ENCODE measurements at places on chromosomes 6 and 20.

DNA sequence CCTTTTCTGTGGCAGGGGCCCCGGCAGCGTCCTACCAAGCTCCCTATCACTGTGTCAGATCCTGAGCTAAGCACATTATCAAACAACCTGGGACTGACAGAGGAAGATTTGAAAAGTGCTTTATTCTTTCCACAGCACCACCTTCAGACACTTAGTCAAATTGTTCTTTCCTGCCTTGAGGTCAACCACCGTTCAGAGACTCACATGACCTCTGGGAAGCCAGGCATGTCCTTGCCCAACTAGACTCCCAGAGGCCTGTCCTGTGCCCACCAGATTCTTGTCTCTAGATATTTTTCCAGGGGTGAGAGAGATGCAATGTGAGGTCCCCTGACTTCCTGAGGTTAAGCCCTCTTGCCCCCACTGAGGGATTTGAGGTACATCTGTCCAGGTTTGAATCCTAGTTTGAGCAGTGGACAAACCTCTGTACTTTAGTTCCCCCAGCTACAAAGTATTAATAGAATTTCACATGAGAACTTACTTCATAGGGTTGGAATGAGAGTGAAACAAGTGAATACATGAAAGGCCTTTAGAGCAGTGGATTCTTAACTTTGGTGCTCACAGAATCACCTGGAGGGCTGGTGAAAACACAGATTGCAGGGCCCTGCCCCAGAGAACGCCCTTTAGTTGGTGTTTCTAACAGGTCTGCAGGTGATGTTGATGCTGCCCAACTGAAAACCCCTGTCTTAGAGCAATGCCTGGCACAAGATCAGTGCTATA, 179.8 kb downstream of the CLIC5 start:
- DNase-seq, result no peak

- DNase-seq, result no peak
Observed at GRCh38 chr6:90895299-90896074, 308.6 kb upstream of the MAP3K7 start.

- no peak for DNase-seq
Observed at GRCh38 chr6:144266091-144266649, 19.0 kb upstream of the UTRN start.

DNA sequence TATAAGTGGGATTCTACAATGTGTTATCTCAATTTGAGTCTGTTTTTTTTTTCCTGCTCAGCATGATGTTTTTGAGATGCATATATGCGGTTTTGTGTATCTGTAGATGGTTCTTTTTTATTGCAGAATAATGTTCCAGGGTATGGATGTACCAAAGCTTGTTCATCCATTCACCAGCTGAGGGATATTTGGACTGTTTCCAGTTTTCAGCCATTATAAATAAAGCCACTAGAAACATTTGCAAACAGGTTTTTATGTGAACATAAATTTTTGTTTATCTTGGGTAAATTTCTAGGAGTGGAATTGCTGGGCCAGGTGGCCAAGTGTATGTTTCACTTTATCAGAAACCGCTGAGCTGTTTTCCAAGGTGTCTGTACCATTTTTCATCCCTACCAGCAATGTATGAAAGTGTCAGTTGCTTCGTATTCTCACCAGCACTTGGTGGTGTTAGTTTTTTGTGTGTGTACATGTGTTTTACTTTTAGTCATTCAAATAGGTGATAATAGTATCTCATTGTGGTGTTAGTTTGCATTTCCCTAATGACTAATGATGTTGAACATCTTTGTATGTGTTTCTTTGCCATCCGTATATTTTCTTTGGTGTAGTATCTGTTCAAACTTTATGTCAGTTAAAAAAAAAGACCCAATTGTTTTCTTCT, 124.2 kb downstream of the CEBPB start:
- DNase-seq, result no peak

- DNase-seq, result no peak
Observed at GRCh38 chr6:90758741-90759140, 171.9 kb upstream of the MAP3K7 start.

DNA sequence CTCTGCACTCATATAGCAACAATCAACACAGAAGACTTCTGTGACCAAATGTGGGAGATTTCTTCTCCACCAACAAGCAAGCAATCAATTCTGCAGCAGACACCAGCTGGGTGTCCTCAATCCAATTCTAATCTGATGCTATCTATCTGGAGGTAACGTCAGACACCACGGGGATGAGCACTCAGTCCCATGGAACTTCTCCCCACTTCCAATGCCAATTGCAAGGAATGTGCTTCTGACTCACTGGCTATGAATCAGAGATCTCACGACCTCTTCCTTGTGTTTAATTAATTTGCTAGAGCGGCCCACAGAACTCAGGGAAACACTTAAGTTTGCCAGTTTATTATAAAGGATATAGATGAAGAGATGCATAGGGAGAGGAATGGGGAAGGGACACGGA, 103.5 kb upstream of the SIRPG start:
- no peak for DNase-seq

- no peak for DNase-seq
Observed at GRCh38 chr6:109458774-109459531, 3.4 kb upstream of the MICAL1 start.

GRCh38 chr6:157443066-157443800, 62.2 kb downstream of the ZDHHC14 start:
- DNase-seq, result no peak

- no peak for DNase-seq
Observed at GRCh38 chr6:34460796-34461507, 4.9 kb upstream of the PACSIN1 start.

GRCh38 chr6:2744209-2744771, 6.4 kb downstream of the MYLK4 start:
- no peak for DNase-seq

DNA sequence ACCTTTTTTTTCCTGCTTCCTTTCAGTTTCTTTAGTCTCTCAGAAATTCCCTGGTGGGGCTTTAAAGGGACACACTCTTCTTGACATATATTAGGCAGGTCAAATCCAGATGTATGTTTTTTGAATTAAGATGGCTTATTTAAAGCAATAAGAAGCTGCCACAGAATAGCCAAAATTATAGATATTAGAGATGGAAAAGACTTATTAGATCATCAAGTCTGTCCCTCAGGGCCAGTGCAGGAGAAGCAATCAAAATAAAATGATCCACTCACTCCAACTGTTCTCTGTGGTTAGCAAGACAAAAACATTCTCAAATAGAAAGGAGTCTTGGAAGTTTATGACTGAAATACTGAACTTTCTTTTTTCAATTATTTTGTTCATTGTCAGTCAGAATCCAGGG, 462.8 kb downstream of the CDC5L start:
- DNase-seq, result no peak

GRCh38 chr6:47822856-47823554, 41.2 kb downstream of the OPN5 start:
- no peak for DNase-seq

- no peak for DNase-seq
Observed at GRCh38 chr6:169345146-169345545, 91.5 kb upstream of the THBS2 start.

GRCh38 chr6:38279963-38280588, 359.7 kb downstream of the BTBD9 start:
- no peak for DNase-seq

- DNase-seq, result no peak
Observed at GRCh38 chr6:3723966-3724365, 27.5 kb downstream of the PXDC1 start.

- no peak for DNase-seq
Observed at GRCh38 chr6:97282238-97282725, 734 bp downstream of the MMS22L start.

- DNase-seq, result no peak
Observed at GRCh38 chr6:42453654-42454427, 2.1 kb upstream of the TRERF1 start.

DNA sequence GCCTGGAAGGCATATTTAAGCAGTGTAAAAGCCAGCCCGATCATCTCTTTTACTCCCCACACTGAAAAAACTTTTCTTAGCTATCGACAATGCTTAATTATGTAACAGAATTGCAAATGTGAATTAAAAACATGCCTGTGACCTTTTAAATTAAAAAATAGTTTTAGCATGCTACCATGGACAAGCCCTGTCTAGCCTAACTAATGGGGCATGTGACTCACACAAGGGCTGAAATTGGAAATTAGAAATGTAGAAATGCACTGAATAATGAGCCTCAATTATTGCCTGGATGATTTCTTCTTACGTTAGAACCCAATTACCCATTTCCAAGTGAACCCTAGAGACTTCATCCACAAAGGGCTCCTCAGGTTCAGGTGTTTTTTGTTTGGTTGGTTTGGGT, 82.7 kb downstream of the SIM1 start:
- no peak for DNase-seq

DNA sequence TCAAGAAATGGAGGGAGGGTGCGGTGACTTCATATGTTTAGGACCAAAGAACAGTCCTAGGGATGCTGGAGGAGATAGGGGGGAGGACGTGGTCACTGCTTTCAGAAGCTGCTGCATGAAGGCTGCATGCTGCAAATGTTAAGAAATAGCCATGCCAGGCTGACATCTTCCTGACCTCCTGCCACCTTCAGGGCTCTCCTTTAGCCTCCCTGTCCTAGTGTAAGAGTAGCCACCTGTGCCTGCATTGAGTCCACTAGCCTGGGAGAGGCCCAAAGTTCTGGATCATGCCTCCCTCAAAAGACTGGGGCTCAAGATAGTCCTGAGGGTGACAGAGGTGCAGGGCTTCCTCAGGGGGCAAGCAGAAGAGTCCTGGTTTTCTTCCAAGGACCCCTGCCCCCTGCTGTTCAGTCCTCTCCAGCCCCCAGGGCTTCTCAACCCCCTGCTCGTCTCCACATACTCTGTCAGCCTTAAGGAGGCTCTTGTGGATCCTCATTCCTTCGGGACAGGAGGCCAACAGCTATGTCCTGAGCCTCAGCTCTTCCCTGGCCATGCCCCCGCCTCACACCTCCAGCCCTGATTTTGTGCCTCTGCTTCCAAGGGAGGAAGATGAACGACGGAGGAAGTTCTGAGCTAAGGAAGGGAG, 96.3 kb downstream of the MRPL14 start:
- DNase-seq, result no peak

GRCh38 chr20:59217794-59218280, 54.2 kb downstream of the ZNF831 start:
- DNase-seq, result no peak

Measured in GM12864 (cell line).